ENCODE measurements at places on chromosomes 6 and 20.

GRCh38 chr6:53829698-53830221 lies 35.0 kb downstream of the LRRC1 start:
- no peak for DNase-seq

DNA sequence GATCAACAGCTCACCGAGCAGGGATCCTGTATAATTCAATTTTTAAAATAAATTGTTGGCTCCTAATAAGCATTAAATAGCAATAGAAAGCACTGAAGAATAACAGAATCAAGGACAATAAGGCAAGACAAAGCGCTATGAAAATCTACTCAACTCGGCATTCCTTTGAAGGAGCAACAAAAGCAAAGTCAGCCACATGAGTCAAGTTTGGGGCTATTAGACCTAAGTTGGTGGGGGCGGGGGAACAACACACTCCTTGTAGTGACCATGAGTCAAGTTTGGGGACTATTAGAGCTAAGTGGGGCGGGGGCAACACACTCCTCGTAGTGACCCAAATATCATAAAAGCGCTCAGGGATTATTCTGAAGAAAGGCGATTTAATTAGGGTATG lies 120.0 kb downstream of the FOXC1 start:
- DNase-seq: no peak

DNA sequence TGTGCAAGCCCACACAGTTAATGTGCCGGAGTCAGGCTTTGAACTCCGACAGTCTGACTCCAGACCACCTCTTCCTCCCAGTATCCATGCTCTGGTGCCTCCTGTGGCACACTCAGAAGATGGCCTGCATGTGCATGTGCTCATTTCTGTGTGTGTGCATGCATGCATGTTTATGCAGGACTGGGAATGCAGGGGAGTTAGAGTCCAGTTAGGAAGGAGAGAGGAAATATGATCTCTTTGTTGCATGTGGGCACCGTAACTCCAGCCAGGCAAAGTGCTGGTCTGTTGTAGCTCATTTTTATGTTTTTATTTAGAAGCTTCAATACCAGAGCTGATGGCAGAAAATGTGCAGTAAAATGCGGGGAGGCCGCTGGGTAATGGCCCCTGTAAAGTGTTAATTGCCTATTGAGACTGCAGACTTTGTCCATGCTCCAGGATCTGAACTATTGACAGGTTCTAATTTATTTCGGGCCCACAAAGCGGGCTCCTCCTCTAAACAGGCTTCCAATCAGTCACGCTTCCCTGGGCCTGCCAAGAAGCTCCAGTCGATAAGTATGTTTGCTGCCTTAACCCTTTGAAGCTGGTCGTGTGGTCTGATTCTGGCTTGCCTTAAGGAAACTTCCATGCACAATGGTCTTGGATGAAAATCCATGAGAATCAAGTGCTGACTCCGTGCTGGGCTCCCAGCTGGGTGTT lies 248.3 kb downstream of the DHX35 start:
- DNase-seq: no peak

GRCh38 chr6:17679726-17680125 lies 27.0 kb downstream of the NUP153 start:
- DNase-seq: no peak

GRCh38 chr6:170292407-170293158 lies 1.7 kb upstream of the DLL1 start:
- DNase-seq: no peak

GRCh38 chr20:59105581-59105980 lies 58.0 kb upstream of the ZNF831 start:
- DNase-seq: no peak

GRCh38 chr20:39851459-39851858 lies 837.6 kb downstream of the MAFB start:
- no peak for DNase-seq

Measured in stimulated activated CD8-positive, alpha-beta memory T cell treated with anti-CD3 and anti-CD28 coated beads, Interleukin-4, amount 100 ng/mL, for 24 hours (primary cell).